Activated CD8-positive, alpha-beta memory T cell treated with anti-CD3 and anti-CD28 coated beads, Interleukin-2, amount 10 ng/mL, durations not matched to agents 7 days and 5 days (primary cell): ENCODE measurements at places on chromosomes 6 and 20.
A peak's percentile ranks its signal among the peaks of the same experiment; 100 is the strongest.

DNA sequence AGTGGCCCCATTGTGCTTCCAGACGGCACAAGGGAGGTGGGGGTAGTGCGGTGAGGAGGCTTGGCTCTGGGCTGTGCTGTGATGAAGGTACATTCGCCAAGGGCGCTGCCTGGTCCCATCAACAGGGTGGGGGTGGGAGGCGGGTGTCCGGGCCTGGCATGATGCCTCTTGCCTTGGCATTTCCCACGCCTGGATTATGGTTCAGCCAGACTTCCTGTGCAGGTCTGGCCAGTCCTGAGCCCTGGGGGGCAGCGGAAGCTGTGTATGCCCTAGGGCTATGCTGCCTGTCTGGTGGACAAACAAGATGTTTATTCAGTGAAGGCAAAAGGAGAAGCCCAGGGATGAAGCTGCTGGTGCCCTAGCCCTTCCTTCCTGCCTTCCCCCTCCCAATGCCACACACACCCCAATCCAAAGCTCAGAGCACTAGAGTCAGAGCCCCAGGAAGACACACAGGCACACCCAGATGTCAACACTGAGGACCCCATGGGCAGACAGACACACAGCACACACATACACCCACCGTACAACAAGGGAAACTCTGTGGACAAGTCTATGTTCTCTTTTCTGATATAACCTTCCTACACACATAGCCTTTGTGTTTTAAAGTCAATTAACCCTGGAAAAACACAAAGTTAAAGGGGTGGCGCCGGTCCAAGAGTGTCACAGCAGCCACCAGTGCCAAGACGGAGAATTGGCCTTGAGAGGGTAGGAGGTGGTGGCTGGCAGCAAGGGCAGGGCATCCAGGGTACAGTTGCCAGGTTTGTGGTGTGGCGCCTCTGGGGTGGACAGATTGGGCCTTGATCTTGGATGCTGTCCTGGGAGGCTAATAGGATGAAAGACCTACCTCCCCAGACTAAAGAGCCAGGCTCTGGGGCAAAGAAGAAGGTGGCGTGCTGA, 54.7 kb upstream of the SAYSD1 start:
- no peak for DNase-seq

- peak; percentile 72 for DNase-seq
These were observed 19.3 kb downstream of the FGD2 start for GRCh38 chr6:37024656-37025337.

GRCh38 chr20:48800177-48800576, 27.6 kb downstream of the PREX1 start:
- no peak for DNase-seq

DNA sequence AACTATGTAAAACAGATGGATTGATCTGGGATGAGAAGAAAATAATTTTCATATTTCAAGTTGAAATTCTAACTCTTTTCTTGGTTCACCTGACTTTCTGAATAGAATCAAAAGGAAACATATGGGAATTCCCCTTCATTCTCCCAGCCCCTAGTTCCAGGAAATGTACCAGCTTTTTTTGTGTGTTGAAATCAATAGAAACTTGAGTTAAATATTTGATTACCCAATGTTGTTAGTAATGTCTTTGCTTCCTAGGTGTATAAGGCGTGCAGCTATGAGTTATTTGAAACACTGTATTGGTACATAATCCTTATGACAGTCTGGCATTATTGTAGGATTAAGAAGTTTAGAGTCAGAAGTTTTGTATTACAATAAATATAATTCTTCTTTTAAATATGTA, 21.5 kb downstream of the VNN2 start:
- no peak for DNase-seq

DNA sequence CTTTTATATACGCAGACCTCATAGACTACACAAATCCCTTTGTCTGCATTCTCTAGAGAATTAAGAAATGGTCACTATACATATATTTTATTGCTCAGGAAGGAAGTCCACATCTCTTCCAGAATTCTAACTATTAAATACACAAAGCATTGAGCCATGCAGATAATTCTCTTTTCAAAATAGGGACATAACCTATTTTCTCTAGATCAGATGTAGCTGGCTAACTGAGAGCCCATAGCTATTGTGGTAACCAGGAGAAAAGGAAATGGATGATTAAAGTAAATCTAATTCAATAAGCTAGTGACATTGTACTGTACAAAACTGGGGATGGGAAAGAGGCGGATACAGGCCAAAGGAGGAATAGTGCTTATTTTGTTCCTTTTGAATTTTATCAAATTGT, 137.2 kb downstream of the BACH2 start:
- DNase-seq = no peak
